ENCODE measurements at places on chromosomes 2 and 18.

- no peak for DNase-seq
Measured at GRCh38 chr18:58526425-58527284, 102.2 kb downstream of the ALPK2 start.

GRCh38 chr2:38610851-38611801 lies 8.4 kb upstream of the HNRNPLL start:
- no peak for DNase-seq

- DNase-seq: no peak
Measured at GRCh38 chr18:13471971-13472628, 253.5 kb downstream of the LDLRAD4 start.

DNA sequence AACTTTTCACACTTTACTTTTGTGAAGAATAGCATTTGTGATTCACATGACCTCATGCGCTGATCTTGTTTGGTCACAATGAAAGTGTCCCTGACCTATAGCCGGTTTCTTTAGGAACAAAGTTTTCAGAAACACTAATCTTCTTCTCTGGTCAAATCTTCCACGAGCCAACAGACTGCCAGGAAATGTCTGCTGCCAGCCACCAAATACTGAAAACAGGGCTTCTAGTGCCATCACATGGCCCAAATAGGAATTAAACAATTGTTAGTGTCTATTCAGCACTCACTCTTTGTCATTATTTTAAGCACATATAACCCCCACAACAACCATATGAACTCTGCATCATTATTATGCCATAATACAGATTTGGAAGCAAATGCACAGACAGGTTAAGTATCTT lies 286.5 kb upstream of the SYT4 start:
- peak; percentile 26 for DNase-seq

DNA sequence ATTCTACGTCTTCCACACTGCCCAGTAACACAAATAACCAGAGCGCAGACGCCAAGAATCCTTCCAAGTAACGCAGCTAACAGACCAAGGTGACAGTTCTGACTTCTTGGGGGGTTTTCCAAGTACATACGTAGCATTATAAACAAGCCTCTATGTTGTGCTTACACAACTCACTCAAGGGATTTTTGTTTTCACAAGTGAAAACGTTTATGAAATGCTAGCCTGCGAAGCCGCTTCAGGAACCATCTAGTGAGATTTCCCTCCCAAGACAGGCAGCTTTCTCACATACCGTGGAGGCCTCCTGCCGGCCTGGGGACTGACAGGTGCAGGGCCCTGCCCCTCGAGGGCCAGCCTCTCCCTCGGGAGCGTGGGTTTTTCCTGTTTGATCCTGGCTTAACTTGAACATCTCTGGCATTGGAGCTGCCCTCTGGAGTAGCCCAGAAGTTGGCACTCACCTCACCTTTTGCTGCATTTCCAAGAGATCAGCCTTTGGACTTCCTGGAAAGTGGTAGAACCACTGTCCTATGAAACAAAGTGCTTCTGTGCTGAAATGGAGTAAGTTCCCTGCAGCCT lies 151.1 kb downstream of the MBP start:
- DNase-seq: no peak

- no peak for DNase-seq
Measured at GRCh38 chr2:161138429-161138828, 21.8 kb upstream of the TANK start.

DNA sequence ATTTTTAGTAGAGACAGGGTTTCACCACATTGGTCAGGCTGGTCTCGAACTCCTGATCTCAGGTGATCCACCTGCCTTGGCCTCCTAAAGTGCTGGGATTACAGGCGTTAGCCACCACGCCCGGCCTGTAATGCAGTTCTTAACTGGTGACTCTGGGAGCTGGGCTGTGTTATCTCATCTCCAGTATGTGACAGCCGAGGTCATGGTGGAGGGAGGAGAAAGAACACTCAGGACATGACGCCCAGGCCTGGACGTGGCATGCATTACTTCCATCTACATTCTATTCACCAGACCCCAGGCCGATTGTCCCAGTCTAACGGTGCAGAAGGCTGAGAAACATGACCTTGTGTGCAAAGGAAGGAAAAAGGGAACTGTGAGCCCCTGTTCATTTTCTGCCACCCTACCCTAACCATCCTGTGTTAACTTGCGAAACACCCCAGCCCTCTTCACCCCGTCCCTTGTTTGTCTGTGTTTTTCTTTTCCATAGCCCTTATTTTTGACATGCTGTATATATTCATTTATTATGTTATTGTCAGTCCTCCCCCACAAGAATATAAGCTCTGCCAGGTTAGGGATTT lies 88.1 kb upstream of the ASAP2 start:
- DNase-seq: no peak

GRCh38 chr2:228599781-228600180 lies 418.3 kb upstream of the SPHKAP start:
- no peak for DNase-seq

- DNase-seq: no peak
Measured at GRCh38 chr18:75173738-75174137, 35.2 kb downstream of the PTGR3 start.

GRCh38 chr2:190912726-190913125 lies 32.1 kb downstream of the GLS start:
- no peak for DNase-seq

DNA sequence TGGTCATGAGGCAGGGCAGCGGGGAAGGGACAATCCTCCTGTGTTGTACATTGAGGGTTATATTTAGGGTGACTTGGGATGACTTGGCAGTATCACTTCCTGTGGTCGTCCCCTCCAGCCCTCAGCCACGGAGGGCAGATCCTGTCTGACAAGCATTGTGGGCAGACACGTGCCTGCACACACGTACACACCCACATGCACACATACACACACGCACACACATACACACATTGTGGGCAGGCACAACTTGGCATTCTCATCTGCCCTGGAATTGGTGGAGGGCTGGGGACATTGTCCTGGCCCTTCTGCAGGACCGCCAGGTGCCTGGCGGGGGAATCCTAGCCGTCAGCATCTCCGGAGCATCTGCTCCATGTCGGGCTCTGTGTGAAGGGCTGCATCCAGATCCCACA lies 47.6 kb downstream of the ODC1 start:
- no peak for DNase-seq

DNA sequence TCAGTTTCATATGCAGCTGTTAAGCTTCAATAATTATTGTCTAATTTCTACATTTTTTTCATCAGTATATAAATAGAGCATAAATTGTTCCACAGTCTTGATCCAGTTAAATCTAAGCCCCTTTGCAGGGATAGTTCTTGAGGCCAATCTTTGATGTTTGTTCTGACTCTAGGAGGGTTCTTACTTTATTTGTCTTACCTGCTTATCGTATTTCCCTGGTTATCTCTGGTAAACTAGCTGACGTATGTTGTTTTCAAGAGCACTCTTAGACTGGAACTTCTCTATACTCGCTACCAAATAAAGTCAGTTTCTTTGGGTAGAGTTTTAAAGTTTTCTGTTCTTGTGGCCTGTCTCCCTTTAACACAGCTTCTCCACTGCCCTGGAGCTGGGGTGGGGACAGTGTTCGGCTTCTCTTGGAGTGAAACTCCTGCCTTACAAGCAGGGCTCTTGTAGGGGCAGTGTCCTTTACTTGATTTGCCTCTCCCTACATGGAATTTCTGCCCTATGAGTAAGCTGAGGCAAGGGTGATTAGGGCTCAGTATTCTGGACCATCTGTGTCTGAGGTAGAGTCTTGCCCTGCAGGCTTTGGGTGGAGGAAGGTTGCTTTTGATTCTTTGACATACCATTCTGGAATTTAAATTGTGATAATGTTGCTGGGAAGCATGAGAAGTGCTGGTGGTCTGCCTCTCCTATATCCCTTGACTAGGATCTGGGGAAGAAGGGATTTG lies 90.3 kb downstream of the PTPN4 start:
- DNase-seq: no peak

- no peak for DNase-seq
Measured at GRCh38 chr2:16263241-16263890, 323.0 kb downstream of the MYCN start.

GRCh38 chr2:192983173-192983572 lies 788.4 kb upstream of the TMEFF2 start:
- DNase-seq: no peak

- DNase-seq: no peak
Measured at GRCh38 chr2:238358769-238359168, 38.5 kb downstream of the TRAF3IP1 start.

GRCh38 chr2:185811580-185811979 lies 73.0 kb downstream of the FSIP2 start:
- DNase-seq: no peak

GRCh38 chr2:103010306-103010705 lies 248.5 kb downstream of the TMEM182 start:
- DNase-seq: no peak

GRCh38 chr2:142983174-142983573 lies 105.7 kb downstream of the KYNU start:
- no peak for DNase-seq

- DNase-seq: no peak
Measured at GRCh38 chr18:79549638-79550000, 130.0 kb upstream of the CTDP1 start.

DNA sequence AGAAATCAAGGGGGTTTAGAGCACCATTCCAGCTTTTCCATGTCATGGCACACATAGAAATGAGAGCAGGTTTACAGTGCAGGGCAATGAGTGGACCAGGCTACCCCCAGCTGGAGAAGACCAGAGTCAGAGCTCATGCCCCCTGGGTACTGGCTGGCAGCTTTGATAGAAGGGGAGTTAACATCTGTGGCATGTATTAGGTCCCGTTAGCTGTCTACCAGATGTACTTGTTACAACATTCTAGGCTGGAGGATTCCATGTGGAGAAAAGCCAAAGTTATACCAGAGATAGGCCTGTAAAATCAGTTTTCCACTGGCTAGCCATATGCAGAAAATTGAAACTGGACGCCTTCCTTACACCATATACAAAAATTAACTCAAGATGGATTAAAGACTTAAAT lies 109.2 kb downstream of the CCDC85A start:
- no peak for DNase-seq

DNA sequence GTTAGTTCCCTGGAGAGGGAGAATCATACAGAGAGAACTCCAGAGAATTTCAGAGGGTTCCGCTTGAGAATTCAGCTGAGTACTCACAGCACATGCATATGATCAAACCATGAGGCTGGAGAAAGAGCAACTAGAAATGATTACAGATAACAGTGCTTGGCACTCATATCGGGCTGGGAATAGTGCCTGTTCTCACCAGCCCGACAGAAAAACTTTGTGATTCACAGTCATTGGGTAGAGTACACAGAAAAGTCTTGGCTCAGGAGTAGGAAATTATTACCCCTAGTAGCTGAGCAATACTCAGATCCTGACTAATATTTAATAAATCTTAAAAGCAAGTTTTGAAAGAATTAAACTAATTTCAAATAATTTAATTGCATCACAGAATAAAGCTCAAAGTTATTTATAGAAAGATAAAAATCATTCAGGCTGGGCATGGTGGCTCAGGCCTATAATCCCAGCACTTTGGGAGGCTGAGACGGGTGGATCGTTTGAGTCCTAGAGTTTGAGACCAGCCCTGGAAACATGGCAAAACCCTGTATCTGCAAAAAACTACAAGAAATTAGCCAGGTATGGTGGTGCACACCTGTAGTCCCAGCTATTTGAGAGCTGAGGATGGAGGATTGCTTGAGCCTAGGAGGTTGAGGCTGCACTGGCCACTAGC lies 6.8 kb downstream of the WDPCP start:
- no peak for DNase-seq

DNA sequence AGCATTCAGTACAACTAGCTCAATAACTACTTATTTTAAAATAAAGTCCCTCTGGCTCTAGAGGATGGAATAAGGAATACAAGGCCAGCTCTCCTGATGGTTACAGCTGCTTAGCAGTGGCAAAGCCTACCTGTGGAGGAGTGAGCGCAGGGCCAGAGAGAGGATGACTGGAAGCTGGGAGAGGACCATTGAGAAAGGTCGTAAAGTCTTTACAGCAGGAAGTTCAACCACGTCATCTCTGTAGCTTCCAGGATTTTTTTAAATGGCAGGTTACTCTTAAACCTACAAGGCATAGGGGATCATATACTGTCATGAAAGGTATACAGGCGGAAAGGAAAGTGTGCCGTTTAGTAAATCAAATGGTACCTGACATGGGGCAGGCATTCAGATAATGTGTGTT lies 26.3 kb downstream of the ANXA4 start:
- no peak for DNase-seq

- no peak for DNase-seq
Measured at GRCh38 chr2:107648781-107649404, 177.8 kb upstream of the RGPD4 start.

- DNase-seq: no peak
Measured at GRCh38 chr2:171018522-171018921, 89.5 kb downstream of the GORASP2 start.

GRCh38 chr2:8452979-8453903 lies 228.6 kb upstream of the ID2 start:
- no peak for DNase-seq

GRCh38 chr2:54735636-54736035 lies 12.2 kb downstream of the EML6 start:
- no peak for DNase-seq

GRCh38 chr18:48229552-48229981 lies 179.6 kb downstream of the ZBTB7C start:
- no peak for DNase-seq

DNA sequence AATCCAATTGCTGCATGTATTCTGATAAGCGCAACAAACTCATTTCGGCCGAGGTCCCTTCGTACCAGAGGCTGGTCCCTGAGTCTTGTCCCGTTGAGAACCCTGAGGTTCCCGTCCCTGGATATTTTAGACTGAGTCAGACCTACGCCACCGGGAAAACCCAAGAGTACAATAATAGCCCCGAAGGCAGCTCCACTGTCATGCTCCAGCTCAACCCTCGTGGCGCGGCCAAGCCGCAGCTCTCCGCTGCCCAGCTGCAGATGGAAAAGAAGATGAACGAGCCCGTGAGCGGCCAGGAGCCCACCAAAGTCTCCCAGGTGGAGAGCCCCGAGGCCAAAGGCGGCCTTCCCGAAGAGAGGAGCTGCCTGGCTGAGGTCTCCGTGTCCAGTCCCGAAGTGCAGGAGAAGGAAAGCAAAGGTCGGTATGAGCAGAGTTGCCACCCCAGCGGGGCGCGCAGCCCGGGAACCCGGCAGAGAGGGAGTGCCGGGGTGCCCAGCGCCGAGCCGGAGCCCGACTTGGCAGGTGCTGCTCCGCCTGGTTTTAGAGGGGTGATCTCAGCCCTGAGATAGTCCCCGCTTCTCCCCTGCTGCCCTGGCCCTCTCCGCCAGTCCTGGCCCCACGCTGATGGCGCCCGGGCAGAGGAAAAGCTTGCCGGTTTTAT lies 714 bp downstream of the HOXD10 start:
- no peak for DNase-seq

- no peak for DNase-seq
Measured at GRCh38 chr2:100262046-100262445, 60.3 kb downstream of the LONRF2 start.

GRCh38 chr2:106886916-106887758 lies 1.2 kb upstream of the ST6GAL2 start:
- no peak for DNase-seq

DNA sequence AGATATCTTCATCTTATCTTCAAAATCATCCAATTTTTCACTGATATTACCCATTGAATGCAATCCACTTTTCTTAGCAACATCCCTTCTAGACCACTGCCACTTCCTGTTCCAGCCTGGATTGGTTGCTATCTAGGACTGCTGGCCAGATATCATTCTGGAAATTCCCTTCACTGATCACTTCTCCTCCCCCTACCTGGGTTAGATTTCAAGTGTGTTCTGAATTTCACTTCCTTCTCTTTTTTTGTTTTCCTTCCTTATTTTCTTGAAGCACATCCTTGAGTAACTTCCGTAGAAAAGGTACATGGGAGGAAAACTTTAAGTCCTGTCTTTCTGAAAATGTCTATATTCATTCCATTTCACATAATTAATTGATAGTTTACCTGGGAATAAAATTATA lies 82.0 kb upstream of the IL1R2 start:
- DNase-seq: no peak
